ENCODE measurements at places on chromosomes 2 and 18.

GRCh38 chr2:19929226-19929625, 27.4 kb upstream of the TTC32 start:
- DNase-seq = no peak

DNA sequence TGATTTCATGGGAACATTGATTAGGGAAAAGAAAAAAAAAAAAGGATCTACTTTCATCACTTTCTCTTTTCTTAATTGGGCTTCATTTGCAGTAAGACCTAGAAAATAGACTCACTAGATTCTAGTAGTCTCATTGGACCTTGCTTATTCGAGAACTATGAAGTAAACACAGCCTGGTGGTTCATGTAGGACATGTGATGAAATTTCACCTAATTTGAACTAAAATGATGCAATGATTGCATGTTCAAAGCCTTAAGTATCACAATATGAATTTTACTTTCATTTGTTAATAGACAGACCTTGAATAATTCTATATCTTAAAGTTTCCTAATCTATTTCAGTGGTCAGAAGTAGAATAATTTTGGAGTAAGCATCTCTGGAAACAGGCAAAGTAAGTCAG, 688.9 kb upstream of the NRXN1 start:
- DNase-seq = no peak

DNA sequence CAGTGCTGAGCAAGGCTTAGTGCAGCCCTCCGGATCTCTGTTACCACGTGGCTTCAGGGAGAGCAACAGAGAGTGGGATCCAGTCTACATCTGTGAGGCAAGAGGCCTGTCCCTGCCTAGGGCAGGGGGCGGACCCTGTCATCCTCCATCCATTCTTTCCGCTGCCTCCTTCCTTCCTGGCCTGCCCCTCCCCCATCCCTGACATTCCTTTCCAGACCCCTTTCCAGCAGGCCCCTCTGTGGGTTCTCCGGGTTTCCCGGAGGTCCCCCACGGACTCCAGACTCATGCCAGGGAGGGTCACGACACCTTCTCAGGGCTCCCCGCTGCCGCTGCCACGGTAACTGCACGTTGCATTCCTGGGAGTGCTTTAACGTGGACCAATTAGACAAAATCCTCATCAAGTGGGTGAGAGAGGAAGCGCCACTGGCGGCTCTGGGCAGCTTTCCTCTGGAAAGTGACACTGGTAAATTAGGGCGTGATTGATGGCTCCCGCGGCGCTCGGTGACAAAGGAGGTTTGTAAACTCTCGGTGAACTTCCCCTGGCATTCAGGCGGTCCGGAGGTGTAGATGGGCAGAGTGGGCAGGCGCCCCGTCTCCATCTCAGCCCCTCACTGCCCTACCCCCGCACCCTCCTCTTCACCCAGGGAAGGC, 11.4 kb downstream of the ATOH8 start:
- no peak for DNase-seq

DNA sequence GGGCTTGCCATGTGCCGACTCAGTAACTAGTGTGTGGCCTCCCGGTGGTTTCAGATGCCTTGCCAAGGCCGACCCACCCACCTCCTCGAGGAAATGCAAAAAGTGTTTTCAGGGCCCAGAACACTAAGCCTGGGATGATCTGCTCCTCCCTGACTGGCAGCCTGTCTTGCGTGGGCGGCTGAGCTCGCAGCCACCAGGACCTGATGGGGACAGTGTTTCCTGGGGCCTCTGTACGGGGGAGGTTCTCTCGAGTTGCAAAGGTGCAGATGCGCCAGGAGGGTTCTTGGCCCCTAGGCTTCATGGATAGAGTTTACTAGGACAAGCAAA, 85.2 kb downstream of the GLI2 start:
- no peak for DNase-seq

- DNase-seq = no peak
Observed at GRCh38 chr2:109611467-109612095, 2.2 kb downstream of the SEPTIN10 start.

DNA sequence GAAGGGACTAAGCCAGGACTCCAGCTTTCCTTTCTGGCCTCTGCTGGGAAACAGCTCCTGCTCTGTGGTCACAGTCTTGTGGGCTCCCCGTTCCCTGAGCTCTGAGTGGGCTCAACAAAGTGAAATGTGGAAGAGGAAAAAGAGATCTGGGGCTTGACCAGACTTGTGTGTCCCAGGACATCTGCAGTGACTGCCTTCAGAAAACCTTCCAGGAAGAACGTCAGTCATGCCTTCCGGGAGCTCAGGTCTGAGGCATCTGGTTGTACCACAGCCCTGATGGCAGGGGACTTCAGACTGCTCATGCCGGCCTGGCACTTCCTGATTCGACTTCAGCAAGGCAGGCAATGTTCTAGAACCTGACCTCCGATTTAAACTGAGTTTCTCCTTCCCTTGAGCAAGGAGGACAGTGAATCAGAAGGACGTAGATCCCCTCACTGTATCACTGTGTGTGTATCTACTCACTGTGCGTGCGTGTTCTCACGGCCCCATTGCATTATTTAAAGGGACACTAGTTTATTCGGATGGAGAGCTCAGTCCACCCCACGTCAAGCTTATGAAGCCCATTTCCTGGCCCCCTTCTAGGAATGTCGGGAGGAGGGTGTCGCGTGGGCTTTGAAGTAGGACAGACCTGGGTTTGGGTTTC, 548 bp upstream of the FBLN7 start:
- peak; percentile 56 for DNase-seq

DNA sequence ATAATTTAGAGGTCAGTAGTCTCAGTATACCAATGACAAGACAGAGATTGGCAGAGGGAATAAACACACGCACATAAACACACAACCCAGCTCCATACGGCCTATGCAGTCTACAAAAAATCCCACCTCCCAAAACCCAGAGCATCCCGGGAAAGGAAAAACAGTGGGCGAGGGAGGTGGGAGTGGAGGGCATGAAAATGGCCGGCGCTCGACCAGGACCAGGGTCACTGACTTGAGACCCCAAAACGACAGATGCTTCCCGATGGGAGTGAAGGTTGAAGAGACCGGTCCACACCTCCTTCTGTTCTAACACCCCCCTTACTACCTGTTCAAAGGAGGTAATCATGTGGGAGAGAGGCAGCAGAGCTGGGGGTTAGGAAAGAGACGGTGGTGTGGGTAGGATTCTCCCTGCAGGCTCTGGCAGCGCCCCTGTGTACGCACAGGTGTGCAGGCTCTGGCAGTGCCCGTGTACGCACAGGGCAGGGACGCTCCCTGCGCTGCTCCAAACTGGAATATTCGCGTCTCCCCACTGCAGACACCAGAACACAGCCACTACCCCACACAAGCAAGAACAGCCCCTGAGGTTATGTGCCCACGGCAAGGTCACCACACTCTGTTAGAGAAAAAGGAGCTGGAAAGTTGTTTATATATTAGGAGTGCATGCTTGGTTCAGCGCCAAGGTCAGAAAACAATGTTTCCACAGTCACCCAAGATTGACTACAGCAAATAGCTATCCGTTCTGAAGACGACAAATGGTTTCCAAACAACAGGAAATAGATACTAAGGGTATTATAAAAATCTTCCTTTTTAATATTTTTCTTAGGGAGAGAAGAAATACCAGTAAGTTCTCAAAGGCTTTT, 67.9 kb downstream of the EIPR1 start:
- DNase-seq = no peak

DNA sequence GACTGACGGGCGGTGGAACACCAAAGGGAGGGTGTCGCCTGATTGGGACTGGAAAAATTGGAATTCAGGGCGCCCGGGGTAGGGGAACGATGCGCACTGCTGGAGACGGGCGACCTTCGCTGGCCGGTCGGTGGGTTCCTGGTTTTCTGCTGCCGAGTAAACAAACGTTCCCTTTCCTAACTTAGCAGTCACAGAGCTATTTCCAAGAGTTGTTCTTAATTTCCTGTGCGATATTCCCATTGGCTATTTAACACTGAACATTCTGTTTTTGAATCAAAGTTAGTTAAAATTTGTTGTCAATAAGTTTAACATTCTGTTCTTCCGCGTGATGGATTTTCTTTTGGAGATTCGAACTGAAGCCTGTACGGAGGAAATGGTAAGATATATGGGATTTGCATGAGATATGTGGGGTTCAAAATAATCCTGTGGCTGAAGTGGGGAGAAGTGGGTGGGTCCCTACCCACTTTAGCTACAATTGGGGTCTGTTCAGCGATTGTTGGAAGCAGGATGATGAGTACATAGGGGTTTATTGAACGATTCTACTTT, 862 bp downstream of the C18orf54 start:
- DNase-seq = peak; percentile 21

DNA sequence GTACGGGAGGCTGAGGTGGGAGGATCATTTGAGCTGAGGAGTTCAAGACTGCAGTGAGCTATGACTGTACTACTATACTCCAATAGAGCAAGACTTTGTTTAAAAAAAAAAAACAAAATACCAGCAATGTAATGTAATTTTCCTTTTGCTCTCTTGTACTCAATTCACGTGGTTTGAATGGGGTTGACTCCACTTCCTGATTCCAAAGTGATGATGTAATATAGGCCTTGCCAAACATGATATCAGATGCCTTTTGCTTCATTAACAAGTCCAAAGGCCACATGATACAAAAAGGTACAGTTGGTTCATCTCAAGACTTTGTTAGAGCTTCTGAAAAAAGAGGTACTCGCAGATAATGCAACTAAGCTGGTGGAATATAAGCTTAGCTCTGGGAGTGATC, 321.8 kb downstream of the ZEB2 start:
- peak; percentile 48 for DNase-seq

- peak; percentile 58 for DNase-seq
Observed at GRCh38 chr2:100178085-100178788, 35.8 kb upstream of the AFF3 start.

GRCh38 chr18:58447402-58448095, 181.3 kb downstream of the ALPK2 start:
- DNase-seq = no peak

- no peak for DNase-seq
Observed at GRCh38 chr2:229492034-229492433, 220.9 kb upstream of the PID1 start.

DNA sequence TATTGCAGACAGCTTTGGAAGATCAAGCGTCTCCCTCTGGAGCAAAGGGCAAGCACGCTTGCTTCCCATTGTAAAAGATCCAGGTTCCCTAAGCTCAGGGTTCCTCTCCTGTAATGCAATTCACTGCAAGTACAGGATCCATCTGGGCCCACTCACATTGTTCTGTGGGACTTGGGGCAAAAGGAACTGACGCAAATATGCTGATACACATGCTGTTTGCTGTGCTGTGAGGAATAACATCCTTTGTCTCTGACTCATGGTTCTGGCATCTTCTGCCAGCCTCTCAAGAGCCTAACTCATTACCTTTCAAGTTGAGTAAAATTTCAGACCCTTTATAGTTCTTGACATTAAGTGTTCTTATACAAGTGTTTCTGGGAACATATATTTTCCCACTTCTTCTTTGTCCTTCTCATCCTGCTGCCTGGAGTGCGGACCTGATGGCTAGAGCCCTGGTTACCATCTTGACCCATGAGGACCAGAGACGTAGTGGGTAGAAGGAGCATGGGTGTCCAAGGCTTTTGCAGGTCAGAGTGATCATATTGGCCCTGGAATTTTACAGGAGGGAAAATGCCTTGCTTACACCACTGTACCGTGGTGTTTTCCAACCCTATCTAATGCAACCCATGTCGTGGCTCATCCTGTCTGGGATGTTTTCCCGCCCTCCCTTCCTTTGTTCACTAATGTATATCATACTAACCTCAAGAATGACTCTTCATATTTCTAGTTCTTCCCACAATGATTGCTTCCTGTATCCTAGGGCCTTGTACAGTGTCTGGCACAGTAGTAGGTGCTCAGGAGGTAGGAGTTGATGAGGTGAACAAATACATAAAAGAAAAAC, 145.7 kb upstream of the GLI2 start:
- peak; percentile 79 for DNase-seq

DNA sequence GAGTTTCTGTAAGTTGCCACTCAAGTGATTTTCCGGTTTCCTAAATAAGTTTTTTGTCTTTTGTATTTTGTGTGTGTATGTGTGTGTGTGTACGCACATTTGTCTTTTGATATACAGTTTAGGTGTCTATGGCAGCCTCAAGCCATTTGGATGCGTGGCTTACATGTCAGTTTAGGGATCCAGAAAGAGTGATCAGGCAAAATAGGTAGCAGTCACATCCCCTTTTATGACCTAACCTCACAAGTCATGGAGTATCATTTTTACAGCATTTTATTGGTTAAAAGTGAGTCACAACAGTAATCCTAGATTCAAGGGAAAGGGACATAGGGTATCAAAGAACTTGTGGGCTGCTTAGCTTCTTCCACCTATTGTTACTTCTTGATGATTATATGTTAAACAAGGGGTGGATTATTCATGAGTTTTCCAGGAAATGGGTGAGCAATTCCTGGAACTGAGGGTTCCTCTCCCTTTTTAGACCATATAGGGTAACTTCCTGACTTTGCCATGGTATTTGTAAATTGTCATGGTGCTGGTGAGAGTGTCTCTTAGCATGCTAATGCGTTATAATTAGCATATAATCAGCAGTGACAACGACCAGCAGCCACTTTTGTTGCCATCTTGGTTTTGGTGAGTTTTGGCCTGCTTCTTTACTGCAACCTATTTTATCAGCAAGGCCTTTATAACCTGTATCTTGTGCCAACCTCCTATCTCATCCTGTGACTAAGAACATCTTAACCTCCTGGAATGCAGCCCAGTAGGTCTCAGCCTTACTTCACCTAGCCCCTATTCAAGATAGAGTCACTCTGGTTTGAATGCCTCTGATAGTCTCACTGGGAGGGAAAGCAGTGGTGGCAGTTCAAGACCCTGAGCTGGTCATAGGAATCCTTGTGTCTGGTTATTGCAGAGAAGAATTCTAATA, 8.6 kb upstream of the SOCS6 start:
- peak; percentile 62 for DNase-seq

- no peak for DNase-seq
Observed at GRCh38 chr18:74509856-74510769, 13.9 kb downstream of the CNDP2 start.

DNA sequence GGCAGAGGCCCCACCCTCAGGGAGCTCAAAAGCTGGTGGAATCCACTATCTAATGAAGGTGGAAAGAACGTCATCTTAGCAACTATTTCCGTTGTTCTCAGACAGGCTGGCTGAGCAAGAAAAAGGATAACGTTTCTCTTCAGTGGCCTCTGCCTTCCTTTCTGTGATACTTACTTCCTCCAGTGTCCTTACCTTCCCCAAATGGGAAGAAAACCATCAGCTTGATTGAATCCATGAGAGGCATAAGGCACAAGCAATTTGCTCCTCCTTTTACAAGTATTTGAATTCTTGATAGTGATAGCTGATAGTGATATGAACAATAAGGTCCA, 8.1 kb upstream of the NCOA1 start:
- DNase-seq = no peak

- no peak for DNase-seq
Observed at GRCh38 chr2:233490831-233491230, 75.8 kb downstream of the USP40 start.

GRCh38 chr2:202361108-202361507, 15.0 kb upstream of the BMPR2 start:
- DNase-seq = no peak

DNA sequence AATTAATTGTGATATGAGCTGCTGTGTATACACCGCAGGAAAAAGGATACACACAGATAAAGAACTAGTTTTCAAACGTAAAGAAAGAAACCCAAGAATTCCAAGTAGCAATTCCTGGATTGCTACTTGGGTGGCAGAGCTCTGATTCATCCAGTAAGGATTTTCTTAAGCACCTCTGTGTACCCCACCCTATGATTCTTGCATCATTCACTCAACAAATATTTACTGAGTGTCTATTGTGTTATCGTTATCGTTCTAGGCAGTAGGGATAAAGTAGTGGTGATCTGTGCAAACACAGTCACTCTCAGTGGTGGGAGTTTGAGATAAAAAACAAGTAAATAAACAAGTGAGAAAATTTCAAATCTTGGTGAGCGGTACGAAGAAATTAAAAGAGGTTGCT, 4.9 kb upstream of the TMEM200C start:
- DNase-seq = no peak

- no peak for DNase-seq
Observed at GRCh38 chr2:74259733-74260132, 61.3 kb downstream of the MTHFD2 start.

Measured in kidney capillary endothelial cell (primary cell).